ELR (cell line): ENCODE measurements at places on chromosomes 16 and 17.
A peak's percentile ranks its signal among the peaks of the same experiment; 100 is the strongest.

GRCh38 chr17:69424287-69425041, 10.0 kb downstream of the MAP2K6 start:
- DNase-seq: no peak

DNA sequence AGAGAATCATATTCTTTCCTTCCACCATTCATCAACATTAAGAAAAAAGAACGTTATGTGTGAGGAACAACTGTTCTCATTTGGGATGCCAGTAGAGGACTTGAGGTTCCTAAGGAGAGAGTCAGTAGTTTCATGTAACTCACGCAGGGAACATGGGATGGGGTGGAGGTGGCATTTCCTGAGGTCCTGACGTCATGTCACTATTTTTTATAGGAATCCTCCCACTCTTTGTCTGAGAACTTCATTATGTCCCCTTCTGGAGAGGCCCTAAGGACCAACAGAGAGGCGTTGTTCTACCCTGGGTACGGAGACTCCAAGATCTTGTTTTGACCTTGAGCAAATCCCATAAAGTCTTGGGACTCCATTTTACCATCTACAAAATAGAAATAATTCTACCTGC, 211.7 kb upstream of the SOX9 start:
- no peak for DNase-seq

- DNase-seq: no peak
Observed at GRCh38 chr16:79897453-79898146, 297.1 kb upstream of the MAF start.

DNA sequence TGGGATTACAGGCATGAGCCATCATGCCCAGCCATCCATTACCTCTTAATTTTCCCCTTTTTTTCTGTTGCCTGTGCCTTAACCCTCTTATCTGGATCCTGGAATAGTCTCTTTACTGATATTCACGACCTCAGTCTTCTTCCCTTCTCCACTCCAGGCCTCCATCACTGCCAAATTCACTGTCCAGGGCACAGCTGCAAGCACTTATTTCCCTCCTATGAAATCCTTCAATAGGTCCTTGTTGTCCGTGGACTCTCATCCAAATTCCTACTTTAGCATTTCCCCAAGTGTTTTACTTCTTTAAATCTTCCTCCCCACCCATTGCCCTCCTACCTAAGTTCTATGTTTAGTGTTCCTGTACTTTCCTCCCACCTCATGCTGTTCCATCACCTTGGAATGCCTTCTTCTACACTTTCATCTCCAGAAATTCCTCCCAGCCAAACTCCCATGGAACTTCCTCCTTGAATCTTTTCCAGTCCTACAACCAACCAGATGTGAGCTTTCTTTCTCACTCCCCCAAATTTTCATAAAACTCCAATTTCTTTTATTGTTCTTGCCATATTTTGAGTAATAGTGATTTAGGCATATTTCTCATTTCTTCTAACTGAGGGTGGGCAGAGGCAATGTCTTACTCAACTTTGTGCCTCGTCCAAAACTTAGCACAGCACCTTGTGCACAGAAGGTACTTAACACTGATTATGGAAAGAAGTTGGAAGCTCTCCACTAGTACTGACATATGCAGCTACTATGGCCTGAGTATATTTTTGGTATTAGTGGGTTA, 35.3 kb downstream of the FAM20A start:
- no peak for DNase-seq

GRCh38 chr16:90084215-90084950, 7.3 kb upstream of the PRDM7 start:
- no peak for DNase-seq

GRCh38 chr16:75485230-75486013, 9.8 kb downstream of the CHST6 start:
- no peak for DNase-seq

DNA sequence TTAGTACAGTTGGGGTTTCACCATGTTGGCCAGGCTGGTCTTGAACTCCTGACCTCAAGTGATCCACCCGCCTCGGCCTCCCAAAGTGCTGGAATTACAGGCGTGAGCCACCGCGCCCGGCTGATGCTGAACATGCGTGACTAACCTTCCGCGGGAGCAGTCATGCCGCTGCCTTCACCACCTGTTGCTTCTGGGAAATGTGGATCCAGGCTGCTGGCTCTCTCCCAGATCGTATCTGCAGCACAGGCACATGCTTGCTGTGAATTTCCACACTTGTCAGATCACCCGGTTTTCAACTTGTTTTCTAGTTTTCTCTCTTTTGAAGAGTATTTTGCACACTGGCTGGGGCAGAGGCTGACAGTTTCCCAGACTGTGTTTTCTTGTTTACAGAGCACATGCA, 97.9 kb downstream of the ADCY9 start:
- no peak for DNase-seq

GRCh38 chr16:88286301-88286923, 96.3 kb upstream of the ZNF469 start:
- DNase-seq: no peak

GRCh38 chr16:69105501-69106361, at the start of gene HAS3:
HAS3 (plus strand) TSS chr16:69105653; CDS start chr16:69109396, 3,743 bp downstream.
- peak; percentile 68 for DNase-seq

- DNase-seq: no peak
Observed at GRCh38 chr16:2719328-2720063, 528 bp downstream of the PRSS27 start.
